Brain (organoid and tissue), 16 donors: ENCODE measurements at places on chromosomes 6 and 20.

DNA sequence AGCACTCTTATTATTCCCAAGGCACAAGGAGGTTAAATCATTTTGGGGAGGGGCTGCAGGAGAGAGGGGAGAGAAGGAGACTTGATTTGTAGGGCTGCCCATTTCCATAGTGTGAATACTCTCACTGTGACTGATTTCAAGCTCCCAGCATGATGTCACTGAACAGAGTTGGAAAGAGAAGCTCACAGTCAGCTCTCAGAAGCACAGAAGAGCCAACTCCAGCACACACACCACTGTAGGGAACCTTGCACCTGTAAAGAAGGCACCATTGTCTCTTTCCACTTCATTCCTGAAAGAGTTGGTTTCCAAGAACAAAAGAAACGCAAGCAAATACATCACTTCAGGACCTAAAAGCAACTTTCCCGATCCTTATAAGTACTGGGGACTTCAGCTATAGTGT is 12.7 kb upstream of the STK35 start:
- DNase-seq = peak; percentile 15

- no peak for DNase-seq
These were observed 5.4 kb upstream of the PRDM1 start for GRCh38 chr6:106080763-106081095.

DNA sequence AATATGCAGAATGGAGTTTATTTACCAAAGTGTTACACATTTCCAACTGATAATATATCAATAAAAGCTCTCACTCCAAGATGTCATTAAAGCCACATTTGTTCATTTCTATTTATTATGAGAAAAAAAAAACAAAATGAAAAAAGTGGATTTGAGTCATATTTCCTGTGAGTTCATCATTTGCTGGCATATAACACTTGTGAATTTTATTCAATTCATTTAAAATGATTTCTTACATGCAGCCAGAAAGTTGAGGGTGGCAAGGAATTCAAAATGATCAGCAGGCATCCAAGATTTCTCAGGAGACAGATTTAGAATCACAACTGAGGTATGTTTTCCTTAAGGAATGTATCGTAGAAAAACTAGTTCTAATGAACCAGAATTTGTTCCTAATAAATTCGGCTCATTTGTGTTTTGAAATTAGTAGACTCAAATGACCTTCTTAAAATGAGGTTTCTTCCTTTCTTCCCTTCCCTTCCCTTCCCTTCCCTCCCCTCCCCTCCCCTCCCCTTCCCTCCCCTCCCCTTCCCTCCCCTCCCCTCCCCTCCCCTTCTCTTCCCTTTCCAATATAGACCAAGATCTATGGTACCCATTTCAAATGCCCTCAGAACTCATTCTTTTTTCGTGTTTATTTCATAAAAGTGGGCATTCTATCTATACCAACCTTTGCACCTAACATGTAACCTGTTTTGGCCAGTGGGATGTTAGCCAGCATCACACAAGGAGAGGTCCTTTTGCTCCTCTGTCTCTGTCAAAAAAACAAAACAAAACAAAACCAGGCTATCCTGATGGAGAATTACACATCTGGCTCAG is 357.9 kb upstream of the TSHZ2 start:
- no peak for DNase-seq

DNA sequence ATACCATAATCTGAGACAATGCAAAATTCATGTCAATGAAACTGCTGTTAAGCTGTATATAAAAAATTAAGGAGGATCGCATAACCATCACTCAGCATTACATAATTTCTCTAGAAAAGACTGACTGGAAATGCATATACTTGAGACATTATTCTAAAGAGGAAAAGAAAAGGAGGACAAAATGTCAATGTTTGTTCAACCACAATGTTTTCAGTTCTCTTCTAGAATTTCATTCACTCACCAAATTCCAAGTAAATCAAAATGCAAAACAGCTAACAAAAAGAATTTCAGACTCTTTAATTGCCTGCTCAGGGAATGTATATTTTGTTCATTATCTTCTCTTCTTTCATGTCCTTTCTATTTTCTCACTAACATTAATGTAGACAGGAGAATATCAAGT is 106.2 kb upstream of the CCDC28A start:
- DNase-seq = no peak

DNA sequence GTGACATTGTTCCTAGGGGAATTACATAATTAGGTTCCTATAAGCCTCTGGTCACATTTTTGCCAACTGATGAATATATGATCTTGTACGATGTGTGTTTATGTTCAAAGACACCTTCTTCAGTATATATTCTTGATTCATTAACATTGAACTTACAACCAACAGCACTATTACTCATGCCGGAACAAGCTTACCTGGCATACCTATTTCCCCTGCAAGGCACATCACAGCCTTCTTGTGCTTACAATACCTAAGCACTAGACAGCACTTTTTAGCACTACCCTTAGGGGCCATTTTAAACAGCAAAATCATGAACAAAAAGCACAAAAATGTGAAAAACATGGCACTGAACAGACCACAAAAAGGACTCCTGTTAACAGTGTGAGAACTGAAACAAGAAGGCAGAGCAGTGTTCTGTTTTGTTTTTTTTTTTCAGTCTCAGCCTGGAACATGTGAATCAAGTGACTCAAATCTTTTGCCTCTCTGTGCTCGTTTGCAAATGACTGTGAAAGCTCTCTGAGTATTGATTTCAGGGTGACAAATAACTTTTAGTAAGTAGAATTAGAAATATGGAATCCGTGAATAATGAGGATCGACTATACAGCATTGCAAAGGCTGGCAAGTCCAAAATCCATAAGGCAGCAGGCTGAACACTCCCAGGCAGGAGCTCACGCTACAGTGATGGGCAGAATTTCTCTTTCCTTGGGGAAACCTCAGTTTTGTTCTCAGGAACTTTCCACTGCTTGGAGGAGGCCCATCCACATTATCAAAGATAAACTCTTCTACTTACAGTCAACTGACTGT is 102.3 kb upstream of the TSHZ2 start:
- DNase-seq = no peak

- DNase-seq = peak; percentile 58
These were observed 54.3 kb downstream of the PDE7B start for GRCh38 chr6:135905604-135906300.

DNA sequence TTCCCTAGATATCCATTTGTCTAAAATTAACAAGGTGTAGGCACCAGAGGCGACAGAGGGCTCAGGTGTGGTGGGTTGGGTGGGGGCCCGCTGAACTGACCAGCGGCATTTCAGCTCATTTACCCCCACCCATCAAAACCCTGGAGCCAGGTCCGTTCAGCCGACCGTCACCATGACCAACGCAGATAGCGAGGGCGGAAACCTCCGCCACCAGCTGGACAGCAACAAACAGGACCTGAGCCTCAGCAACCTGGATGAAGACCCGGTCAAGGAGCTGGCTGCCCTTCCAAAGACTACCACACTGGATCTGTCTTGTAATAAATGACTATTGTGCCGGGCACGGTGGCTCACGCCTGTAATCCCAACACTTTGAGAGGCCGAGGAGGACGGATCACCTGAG is 120.8 kb upstream of the LGSN start:
- DNase-seq = no peak

- no peak for DNase-seq
These were observed 22.1 kb downstream of the BACH2 start for GRCh38 chr6:90274451-90275030.

DNA sequence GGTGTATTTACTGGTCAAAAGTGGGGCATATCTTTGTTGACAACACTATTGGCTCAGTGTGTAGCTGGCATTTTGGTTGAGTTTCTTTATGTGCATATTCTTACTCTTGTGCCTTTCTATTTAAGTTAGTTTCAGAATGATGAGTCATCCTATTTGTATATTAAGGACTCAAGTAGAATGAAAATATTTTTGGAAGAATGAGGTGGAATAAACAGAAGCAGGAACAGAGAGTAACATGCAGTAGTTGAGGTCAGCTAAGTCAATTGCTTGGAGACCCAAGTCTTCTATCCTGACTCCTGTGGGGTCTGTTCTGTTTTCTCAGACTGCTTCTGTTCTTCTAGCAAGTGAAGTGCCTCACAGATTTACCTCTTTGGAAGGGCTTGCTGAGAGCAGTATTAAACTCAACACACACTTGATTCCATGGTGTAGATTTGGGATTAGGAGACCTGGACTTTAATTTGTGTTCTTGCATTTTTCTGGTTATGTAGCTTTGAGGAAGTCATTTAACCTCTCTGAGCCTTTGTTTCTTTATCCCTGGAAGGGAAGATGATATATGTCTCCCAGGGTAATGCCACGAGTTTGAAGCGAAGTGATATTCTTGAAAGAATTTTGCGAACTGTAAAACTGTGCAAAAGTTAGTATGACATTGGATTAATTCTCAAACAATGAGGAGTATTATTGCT is 324.3 kb downstream of the QKI start:
- no peak for DNase-seq

- no peak for DNase-seq
These were observed 37.6 kb upstream of the L3MBTL3 start for GRCh38 chr6:129980821-129981220.

GRCh38 chr6:165718491-165718891 is 55.5 kb upstream of the PDE10A start:
- DNase-seq = no peak

DNA sequence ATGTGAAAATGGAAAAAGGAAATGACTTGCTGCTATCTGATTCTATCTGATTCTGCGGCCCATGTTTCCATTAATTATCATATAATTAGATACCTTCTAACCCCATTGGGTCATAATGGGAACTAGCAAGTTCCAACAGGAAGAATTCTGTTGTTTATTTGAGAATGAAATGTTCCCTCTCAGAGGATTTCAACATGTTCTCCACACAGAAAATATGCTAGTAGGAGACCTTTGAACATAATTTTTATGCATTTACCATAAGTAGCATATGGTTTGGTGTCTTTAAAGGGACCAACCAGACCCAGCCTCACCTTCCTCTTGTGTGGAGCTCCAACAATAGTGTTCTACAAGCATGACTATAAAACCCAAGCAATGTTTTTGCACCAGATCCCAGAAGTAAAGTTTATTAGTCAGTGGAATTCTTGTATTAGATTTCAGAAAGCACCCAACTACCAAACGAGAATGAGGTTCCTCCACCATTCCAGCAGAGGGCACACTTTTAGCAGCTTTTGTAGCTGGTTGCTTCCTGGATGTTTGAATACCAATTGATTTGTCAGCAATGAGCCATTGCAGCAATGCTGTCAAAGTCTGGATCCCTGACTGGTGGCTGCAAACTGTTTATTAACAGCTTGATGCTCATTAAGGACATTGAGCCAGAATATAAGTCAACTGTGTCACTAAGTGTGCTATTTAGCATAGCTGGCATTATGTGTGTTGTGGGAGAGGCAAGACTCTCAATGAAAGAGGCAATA is 143.6 kb upstream of the GJE1 start:
- DNase-seq = no peak

- no peak for DNase-seq
These were observed 13.4 kb downstream of the PHIP start for GRCh38 chr6:79064635-79065034.

GRCh38 chr6:135784507-135784906 is 67.0 kb upstream of the PDE7B start:
- DNase-seq = no peak
